ENCODE measurements at places on chromosomes 5 and 9. TPM values are rescaled to one million over a fixed set of nuclear protein-coding genes. Genes with fewer than 3 reads are reported as not detected.

The TAF1L gene
- total RNA-seq, result not detected

DNA sequence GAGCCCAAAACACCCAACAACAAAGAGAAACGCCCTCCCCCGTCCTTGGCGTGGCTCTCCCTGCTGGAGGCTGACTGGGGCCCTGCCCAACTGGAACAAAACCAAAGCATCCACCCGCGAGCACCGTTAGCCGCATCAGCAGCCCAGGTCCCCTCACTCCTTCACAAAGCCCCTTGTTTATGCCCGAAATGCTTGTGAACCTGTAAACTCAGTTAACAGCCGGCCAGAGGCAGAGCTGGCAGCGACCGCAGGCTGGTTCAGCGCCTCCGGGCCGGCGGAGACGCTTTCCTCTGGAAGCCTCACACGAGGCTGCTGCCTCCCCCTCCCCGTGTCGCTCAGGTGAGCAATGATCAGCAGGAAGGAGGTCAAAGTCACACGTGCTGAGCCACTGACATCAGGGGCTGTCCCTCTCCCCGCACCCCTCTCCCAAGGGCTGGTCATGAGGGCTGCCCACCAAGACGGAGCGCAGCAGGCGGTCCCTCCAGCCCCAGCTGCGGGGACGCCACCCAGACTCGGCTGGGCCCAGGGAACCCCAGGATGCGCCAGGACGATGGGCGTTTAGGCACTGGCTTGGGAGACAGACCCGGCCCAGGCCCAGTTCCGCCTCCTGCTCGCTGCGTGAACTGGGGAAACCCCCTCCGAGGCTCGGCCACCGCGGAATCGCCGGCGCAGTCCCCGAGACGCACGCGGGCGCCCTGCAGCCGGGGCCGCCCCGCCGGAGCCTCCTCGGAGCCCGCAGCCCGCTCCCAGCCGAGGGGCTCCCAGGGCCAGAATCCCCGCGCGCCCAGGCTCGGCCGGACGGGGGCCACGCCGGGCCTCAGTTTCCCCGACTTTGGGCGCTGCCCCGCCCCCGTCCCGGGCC, 563 bp downstream of the SNAPC4 start:
- no peaks in the 10 kb centered on the region for H3K27me3 ChIP-seq
- peaks cover 24% of the 10 kb centered on the region for H3K4me1 ChIP-seq

GRCh38 chr9:134205672-134206310, 41.4 kb upstream of the RNU6ATAC start:
- H3K4me3 ChIP-seq, result no peak overlapping the region
- no peaks in the 10 kb centered on the region for H3K36me3 ChIP-seq
- H3K4me1 ChIP-seq, result peaks cover 11% of the 10 kb centered on the region
- H3K27ac ChIP-seq, result peak overlapping the region; percentile 8
- no peaks in the 10 kb centered on the region for H3K27me3 ChIP-seq

DNA sequence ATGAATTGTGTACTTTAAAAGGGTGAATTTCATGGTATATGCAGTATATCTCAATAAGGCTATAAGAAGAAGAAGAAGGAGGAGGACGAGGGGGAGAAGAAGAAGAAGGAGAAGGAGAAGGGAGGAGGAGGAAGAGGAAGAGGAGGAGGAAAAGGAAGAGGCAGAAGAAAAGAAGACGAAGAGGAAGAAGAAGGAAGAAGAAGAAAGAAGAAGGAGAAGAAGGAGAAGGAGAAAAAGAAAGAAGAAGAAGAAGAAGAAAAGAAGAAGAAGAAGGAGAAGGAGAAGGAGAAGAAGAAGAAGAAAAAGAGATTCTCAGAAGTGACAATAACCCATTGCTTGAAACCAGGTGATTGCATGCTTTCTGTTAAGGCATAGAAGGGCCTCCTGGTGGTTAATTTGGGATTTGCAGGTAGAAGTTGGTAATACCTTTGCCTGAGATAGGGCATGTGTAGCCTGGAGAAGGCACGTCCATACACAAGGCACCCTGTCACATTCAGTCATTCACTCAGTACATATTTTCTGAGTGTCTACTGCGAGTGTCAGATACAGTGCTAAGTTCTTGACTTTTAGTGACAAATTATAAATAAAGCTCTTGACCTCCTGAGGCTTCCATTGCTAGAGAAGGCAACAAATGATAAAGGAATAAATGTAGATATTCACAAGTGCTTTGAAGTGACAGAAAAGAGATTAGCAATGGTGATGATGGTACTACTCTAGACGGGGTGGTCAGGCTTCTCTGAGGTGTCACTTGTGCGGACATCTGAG, 231.3 kb downstream of the NPR3 start:
- H3K36me3 ChIP-seq, result no peaks in the 10 kb centered on the region
- no peaks in the 10 kb centered on the region for H3K27me3 ChIP-seq
- H3K4me3 ChIP-seq, result no peak overlapping the region
- DNase-seq, result no peak
- H3K4me1 ChIP-seq, result no peaks in the 10 kb centered on the region

DNA sequence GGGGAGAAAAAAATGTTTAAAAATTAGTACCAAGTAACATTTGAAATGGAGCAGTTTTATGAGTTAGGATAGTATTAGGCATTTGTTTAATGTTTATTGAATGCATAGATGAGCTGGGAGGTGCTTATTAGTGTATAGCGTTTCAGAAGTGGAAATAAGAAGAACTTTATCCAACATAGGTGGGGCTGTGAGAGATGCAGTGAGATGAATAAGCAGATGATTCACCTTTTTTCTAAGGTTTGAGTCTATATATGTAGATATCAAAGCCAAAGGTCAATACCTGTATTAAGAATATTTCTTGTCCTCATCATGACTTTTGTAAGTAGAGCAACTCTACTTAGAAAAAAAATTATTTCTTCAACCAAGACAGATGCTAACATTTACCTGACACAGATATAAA, 54.6 kb upstream of the POU4F3 start:
- no peak for DNase-seq
- H3K4me1 ChIP-seq, result no peaks in the 10 kb centered on the region
- no peak overlapping the region for H3K27ac ChIP-seq
- H3K4me3 ChIP-seq, result no peak overlapping the region
- no peaks in the 10 kb centered on the region for H3K27me3 ChIP-seq
- peaks cover 86% of the 10 kb centered on the region for H3K36me3 ChIP-seq
